ENCODE measurements at places on chromosomes 6 and 20.

GRCh38 chr20:17282501-17282900, 55.7 kb downstream of the PCSK2 start:
- DNase-seq: no peak

GRCh38 chr20:5626603-5627002, 123.6 kb upstream of the SHLD1 start:
- no peak for DNase-seq

- DNase-seq: no peak
Measured at GRCh38 chr6:42520786-42521607, 42.8 kb upstream of the UBR2 start.

DNA sequence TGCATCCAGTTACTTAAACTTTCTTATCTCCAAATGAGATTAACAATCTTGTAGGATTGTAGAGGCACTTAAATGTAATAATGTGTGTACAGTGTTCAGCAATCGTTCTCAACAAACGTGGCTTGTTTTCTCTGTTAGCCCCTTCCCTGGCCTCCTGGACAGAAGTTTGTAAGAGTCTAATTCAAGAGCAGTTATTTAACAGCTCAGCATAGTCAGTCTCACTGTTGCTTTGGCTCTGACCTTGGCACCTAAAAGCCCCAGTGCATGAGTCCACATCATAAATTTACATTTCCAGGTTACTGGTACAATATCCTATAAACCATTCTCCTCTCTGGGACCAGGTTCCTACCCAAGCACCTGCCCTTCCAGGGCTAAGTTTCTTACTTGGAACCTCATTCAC, 11.5 kb upstream of the PHF3 start:
- DNase-seq: no peak

DNA sequence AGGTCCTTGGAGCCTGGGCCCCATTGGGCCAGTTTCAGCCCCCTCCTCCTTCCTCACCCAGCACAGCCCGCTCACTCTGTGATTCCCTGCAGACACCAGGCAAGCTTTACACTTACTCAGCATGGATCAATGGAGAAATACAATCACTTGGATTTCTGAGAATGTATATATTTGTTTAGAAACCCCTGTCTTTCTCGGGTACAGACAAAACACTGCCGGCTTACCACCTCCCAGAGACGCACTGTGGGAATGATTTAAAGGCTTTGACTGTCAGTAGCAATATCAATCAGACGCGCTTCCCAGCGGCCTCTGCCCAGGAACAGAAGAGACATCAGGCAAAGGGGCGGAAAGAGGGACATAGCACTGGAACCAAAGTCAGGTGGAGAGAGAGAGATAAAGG, 186.5 kb downstream of the MAFB start:
- DNase-seq: no peak

- DNase-seq: no peak
Measured at GRCh38 chr6:169237496-169238134, 16.0 kb downstream of the THBS2 start.

DNA sequence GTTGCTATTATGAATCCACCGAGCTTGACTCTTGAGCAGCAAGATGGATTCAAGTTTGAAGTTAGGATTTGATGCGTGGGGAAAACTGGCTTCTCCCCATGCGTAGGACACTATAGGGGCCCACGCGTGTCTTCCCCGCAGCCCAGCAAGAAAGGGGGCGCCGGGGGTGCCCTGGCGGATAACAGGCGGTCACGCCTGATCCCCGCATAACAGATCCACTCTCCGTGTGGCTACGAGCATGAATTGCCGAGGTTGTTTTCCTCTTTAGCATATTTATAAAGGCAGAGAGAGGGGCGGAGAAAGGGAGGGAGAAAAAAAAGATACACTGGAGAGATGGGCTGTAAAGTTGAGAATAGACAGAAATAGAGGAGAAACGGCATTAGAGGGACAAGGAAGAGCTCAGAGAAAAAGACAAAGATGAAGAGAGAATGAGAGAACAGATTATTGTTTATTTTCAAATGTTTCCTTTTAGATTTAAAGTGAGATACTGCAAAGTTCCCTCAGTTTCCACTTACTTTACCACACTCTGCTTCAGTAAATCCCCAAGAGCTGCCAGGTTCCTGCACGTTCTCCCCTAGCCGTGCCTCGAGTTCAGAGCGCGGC, 32.0 kb downstream of the TFAP2A start:
- DNase-seq: no peak

DNA sequence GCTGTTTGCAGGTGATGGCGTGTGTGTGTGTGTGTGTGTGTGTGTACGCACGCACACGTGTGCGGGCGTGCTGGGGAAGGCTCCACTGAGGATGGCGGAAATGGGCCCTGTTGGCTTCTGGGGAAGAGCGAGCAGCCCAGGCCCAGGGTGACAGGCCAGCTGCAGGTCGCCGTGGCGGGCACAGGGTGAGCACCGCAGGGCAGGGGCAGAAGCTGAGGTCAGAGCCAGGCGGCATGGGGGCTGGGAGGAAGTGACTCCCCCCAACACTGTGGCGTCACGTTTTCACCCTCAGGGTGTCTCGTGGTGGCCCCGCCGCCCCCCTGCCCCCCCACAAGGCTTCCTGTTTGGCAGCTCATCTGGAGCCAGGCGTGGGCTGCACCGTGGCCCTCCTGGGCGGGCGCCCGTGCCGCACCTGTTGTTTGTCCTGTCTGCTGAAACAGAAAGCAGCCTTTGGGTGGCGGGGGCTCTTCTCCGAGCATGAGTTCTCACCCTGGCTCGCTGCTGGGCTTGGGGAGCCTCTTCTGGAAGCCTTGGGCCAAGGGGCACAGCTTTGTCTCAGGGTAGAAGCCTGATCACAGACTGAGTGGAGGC, 7.1 kb downstream of the RBM38 start:
- no peak for DNase-seq
